GM12891 (cell line): ENCODE measurements at places on chromosomes 4 and X.
A peak's percentile ranks its signal among the peaks of the same experiment; 100 is the strongest.

- DNase-seq = peak; percentile 42
These were observed 113.7 kb downstream of the USP46 start for GRCh38 chr4:52545099-52546069.

- DNase-seq = no peak
These were observed 52.7 kb downstream of the HTT-AS start for GRCh38 chr4:3021627-3022026.

- DNase-seq = no peak
These were observed 958.3 kb upstream of the ADGRL3 start for GRCh38 chr4:60241866-60242265.

DNA sequence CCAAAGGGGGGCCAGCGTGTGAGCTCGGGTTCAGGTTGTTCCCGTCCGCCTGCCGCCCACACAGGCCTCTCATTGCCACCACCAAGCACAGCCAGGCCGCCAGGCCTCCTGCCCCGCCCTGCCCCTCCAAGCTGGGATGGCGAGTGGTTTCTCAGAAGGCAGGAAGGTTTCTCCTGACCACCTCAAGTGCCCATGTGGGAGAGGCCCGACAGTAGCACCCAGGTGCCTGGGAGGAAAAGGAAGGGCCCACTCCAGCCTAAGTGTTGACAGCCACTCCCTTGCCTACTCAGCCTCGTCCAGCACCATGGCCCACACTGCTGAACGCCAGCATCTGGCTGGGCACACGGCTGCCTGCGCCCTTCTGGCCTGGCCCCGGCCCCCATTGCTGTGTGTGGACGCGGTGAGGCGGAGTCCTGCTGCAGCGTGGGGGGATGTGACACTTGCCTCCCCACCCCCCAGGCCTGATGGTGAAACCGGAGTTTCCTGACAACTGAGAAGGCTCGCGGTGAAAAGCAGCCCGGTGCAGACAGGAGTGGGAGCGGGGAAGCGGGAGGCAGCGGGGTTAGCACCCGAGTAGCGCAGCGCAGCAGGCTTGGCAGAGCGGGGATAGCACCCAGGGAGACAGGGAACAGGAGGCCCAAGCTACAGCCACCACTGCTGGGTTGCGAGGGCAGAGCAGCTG is 19.2 kb downstream of the FLNA start:
- no peak for DNase-seq

DNA sequence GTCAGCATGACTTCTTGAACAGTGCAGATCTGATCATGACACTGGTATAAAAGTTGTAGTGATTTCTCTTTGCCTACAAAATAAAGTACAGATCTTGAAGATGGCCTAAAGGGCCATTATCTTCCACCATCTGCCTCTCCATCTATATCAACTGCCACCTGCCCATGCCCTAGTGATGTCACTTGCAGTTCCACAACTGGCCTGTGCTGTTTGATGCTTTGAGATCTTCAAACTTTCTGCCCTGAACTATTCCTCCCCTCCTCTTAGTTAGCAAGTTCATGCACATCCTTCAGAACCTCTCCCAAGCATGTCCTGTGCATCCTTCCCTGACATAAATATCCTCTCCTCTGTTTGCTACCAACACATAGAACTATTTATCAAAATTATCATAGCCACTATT is 217.0 kb downstream of the SOWAHB start:
- DNase-seq = no peak

DNA sequence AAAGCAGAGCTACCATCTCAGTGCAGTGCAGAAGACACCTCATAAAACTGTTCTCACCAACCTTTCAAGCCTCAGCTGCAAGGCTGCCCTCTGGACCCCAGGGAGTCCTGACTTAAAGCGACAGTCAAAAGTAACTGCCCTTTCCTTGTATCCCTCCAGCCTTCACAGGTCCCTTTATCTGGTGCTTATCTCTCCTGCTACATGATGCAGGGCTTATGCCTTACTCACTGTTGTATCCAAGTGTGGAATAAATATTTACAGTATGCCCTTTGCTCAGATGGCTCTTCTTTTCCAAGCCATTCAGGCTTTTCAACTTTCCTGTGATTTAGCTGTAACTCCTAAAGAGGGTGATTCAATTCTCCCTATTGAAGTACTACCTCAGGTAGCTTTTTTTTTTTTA is 92.6 kb downstream of the KDR start:
- DNase-seq = no peak

- no peak for DNase-seq
These were observed 12.5 kb downstream of the METAP1 start for GRCh38 chr4:99008051-99008450.

DNA sequence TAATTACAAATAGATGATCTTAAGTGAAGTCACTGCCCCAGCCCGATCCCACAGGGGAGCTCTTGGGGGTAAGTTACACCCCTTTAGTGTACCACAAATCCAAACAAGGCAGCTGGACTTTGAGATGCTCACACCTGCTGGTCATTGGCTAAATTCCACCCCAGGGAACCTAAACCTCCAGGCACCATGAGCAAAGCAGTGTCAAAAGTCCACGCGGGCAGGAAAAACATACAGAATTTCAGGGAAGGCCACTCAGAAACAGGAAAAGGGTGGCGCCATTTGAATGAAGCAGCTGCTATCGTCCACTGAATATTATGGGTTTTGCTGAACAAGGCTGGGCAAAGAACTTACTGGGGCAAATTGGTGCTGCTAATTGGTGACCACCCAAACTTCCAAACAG is 30.9 kb downstream of the SUPT20HL1 start:
- no peak for DNase-seq

- no peak for DNase-seq
These were observed 150.1 kb upstream of the MAGEB2 start for GRCh38 chrX:30065226-30065625.

DNA sequence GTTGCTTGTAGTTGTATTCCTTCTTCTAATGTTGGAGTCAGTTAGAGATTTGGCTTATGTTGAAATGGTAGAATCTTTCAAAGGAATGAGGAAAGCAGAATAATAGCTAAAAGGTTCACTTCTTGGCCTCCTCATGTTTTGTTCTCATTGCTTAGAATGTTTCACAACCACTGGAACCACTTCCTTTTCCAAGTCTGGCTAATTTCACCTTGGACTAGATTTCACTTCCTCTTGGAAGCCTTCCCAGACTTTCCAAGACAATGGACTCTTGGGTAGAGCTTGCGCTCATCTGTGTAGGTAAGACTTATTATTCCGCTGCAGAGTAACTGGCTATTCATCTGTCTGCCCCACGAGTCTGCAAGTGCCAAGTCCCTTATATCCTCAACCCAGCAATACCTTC is 8.3 kb downstream of the SPATA18 start:
- no peak for DNase-seq

- no peak for DNase-seq
These were observed 17.7 kb upstream of the CPE start for GRCh38 chr4:165360985-165361670.

DNA sequence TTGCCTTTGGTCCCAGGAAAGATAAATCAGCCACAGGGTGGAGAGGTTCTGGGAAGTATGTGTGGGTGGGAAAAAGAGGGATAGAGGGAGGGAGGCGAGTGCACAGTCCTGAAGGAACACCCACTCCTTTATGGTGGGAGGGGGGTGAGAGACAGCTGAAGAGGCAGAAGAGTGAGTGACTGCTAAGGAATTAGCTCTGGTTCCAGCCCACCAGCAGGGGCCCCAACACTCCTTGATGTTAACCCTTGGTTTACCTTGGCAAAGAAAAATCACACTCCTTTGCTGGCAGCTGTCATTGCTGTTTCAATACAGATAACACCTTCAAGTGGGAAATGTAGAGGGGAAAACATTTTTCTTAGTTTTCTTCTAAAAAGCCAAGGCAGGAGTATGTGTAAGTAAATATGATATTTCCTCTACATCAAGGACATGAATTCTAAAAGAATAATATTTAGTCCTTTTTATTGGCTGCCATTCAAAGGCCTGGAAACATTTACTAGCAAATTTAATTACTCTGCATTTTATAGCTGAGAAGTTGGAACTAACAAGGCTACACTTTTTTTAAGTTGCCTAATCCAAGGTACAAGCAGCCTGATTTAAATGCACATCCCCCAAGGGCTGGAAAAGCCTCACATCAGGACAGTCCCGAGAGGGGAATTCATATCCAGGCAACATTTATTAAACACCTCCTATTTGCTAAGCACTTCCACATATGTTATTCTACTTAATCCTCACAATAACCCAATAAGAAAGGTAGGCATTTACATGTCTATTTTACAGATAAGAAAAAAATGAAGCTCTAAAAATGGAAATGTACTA is 81.7 kb downstream of the HS6ST2 start:
- no peak for DNase-seq

DNA sequence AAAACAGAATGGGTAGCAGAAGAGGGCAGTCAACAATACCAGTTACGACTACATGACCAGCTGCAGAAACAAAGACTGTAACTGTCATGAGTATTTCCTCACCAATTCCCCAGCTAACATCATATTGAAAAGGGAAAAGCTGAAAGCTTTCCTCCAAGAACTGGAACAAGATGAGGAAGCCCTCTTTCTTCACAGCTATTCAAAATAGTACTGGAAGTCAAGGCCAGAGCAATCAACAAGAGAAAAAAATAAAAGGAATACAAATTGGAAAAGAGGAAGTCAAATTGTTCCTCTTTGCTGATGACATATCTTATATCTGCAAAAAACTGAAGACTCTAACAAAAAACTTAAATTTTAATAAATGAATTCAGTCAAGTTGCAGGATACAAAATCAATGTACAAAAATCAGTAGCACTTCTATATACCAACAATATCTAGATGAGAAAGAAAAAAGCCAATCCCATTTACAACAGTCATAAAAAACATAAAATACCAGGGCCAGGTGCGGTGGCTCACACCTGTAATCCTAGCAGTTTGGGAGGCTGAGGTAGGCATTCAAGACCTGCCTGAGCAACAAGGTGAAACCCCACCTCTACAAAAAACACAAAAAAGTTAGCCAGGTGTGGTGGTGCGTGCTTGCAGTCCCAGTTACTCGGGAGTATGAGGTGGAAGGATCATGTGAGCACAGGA is 125.4 kb downstream of the ATP8A1 start:
- DNase-seq = no peak

DNA sequence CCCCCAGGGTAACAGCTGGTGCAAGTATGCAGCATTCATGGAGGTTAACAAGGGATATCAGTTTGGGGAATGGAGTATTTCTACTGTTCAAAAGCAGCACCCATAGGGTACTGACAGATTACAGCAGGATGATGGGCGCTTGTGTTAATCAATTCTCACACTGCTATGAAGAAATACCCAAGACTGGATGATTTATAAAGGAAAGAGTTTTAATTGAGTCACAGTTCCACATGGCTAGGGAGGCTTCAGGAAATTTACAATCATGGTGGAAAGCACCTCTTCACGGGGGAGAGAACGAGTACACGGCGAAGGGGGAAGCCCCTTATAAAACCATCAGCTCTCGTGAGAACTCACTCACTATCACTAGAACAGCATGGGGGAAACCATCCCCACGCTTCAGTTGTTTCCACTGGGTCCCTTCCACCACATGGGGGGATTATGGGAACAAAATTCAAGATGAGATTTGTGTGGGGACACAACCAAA is 64.1 kb downstream of the TNIP2 start:
- DNase-seq = no peak

DNA sequence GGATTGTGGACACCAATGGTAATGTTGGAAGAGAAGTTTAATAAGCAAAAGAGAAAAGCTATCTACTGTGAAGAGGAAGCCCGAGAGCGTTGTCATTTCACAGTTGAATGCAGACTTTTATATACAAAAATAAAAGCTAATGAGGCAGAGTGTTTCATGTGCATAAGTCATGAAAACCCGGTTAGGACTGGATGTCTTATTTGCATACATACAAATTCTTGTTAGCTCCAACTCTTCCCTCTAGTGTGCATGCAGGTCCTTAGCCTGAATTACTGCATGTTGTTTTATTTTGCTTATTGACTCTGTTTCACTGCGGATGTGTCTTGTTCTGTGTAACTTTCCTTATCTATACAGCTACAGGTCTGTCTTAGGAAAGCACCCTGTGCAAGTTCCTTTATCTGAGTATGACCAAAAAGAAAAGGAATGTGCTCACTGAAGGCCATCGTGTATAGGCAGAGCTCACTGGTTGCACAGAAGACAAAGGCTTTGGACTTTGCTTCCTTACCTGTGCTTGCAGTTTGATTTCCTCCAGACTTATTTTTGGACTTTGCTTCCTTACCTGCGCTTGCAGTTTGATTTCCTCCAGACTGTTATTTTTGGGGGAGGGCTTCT is 25.1 kb upstream of the UGT2B11 start:
- DNase-seq = no peak
